Ecto neural progenitor cell (in vitro differentiated cells): ENCODE measurements at places on chromosomes 12 and 14.

GRCh38 chr12:96861656-96862055 lies 45.4 kb upstream of the NEDD1 start:
- no peak for DNase-seq

DNA sequence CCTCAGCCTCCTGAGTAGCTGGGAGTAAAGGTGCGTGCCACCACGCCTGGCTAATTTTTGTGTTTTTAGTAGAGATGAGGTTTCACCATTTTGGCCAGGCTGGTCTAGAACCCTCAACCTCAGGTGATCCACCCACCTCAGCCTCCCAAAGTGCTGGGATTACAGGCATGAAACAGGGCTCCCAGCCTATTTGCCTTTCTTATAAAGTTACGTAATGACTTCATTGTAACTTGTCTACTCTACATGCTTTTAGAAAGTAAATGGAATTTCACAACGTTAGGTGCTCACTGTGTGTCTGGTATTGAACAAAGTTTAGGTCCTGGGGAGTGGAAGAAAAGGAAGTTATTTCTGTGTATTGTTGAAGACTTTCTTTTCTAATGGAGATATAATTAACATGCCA lies 12.5 kb downstream of the CFAP251 start:
- no peak for DNase-seq

GRCh38 chr12:83889745-83890144 lies 1022.9 kb downstream of the SLC6A15 start:
- no peak for DNase-seq

- no peak for DNase-seq
Measured at GRCh38 chr14:80164991-80165721, 46.1 kb downstream of the DIO2 start.

GRCh38 chr12:15834575-15834974 lies 45.4 kb upstream of the EPS8 start:
- DNase-seq = no peak

DNA sequence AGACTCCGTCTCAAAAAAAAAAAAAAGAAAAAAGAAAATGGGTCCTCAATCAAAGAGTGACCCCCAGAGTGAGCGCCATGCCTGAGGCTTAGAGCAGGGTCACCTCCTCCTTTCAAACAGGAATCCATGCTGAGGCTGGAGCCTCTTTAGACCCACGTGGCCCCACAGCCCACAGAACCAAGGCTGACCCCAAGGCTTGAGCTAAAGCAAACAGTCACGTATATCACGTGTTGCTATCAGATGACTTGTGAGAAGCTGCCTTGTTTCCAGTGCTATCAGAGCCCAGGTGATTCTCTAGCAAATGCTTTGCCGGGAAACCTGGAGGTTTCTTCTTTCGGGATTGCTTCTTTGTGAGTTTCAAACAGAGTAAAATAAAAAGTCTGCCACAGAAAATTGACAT lies 31.7 kb upstream of the DYNC1H1 start:
- DNase-seq = no peak

GRCh38 chr12:52741375-52742195 lies 35.6 kb downstream of the KRT76 start:
- peak; percentile 90 for DNase-seq

DNA sequence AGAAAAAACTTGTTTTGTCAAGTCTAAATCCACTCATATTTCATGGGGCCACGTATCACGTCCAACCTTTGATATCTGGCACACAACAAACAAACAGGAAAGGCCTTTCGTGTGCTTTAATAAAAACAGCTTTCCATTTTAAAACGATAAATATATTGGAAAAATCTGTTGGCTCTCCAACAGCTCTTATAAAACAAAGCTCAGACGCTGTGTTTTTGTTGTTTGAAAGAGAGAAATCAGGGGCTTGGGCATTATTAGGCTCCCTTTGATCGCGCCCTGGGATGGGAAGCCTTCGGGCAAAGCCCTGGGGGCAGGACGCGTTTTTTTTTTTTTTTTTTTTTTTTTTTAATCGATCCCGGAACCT lies 429 bp upstream of the PLEKHA5 start:
- no peak for DNase-seq

GRCh38 chr14:77738559-77739250 lies 22.3 kb downstream of the SNW1 start:
- no peak for DNase-seq

- no peak for DNase-seq
Measured at GRCh38 chr14:61406675-61407074, 85.3 kb downstream of the PRKCH start.

- no peak for DNase-seq
Measured at GRCh38 chr12:111404362-111405148, 1.2 kb upstream of the SH2B3 start.

GRCh38 chr12:87320724-87321123 lies 708.5 kb downstream of the C12orf50 start:
- no peak for DNase-seq

DNA sequence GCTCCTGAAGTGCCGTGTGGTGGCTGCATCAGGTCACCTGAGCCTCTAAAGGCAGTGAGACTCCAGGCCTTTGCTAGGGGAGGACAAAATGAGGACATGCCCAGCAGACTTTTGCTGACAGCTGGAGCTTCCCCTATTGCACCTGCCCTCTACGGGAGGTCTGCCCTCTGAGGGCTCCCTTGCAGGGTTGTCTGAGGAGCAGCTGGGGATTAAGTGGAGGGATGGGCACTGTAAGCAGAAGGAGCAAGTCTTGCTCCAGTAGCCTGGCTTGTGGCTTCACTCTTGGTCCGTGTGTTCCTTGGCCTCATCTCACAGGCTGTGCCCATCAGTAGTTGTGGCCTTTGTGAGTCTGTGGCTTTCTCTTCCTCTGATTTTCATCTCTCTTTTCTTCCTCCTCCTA lies 66.9 kb upstream of the NRXN3 start:
- DNase-seq = no peak

DNA sequence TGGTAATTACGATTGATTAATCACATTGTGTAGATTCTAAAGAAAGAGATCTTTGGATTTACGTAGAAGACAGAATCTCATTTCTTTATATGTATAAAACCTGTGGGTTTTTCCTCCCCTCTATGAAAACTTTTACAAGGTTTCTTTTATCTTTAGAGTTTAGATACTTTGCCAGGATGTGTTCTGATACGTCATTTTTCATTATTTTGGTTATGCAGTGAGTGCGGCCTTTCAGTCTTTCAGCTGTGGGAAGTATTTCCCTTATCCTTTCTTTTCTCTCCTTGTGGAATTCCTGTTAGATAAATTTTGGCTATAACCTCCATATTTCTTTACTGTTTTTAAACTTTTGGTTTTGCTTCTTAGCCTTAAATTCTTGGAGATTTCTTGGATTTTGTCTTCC lies 92.7 kb downstream of the TTLL5 start:
- no peak for DNase-seq

GRCh38 chr12:79121486-79121885 lies 256.9 kb downstream of the SYT1 start:
- no peak for DNase-seq

DNA sequence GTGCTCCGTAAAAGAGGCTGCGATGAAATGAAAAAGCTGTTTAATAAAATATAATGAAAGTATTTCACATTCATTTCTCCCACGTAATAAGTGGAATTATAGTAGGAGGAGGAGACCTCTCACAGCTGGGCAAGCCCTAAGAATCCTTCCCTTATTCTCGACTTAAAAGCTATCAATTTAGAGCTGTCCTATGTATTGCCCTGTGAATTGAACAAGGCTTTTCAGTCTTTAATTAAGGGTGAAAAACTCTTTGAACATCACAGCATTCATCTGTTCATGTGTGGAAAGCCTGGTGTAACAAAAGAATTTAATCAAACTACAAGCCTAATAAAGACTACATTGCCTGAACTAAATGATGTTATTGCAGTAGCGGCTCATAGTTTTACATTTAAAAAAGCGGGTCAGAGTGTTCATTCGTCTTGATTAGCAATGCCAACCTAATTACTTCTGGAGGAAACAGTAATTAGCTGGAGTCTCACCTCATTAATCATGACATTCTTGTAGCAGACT lies 142.0 kb downstream of the ETNK1 start:
- DNase-seq = no peak

DNA sequence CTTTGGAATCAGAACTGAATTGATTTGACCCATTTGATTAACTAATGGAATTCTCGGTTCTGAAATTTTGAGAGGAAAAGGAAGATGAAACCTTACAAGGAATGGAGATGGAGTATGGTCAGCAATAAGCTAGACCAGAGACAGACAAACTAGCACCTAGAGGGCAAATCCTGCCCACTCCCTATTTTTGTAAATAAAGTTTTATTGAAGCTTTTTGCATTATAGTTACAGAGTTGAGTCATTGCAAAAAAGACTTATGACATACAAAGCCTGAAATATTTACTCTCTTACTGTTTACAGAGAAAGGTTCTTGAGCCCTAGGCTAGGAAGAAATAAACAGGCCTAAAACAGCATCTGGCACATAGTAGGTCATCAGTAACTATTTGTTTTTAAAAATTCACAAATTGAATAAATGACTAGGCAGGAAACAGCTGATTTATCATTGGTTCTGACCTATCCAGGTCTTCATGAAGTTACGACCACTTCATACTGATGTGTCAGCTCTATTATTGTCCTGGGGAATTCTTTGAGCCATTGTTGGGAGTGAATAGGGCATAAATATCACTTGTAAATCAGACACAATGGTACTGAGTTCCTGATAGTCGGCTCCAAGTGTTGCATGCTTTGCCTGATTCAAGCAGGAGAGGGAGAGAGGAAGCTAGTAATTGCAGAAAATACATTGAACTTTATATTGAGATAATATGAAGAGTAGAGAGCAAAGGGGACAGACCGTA lies 14.6 kb upstream of the STAB2 start:
- DNase-seq = no peak

DNA sequence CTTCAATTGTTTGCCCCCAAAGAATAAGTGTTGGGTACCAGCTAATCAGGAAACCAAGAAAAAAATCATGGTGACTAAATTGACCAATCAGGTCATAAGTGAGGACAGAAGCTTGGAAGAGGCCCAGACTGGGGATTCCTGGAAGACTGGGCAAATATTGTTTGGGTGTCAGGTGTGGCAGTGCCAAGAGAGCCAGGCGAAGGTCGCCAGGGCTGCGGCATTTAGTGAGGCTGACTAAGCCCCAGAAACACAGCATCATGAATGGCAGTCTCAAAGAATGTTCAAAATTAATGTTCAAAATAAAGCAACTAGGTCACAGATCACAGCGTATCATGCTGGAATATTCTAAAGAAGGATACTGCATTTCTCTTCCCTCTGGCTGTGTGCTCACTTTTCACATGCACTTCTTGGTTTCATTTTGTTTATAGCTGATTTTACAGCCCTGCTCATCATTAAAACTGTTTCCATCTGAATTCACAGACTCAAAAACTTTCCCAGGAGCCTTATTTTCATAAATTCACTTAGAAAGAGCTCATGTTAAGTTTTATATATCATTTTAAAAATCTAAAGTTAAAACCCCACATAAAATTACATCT lies 85.3 kb upstream of the OVCH1 start:
- no peak for DNase-seq

GRCh38 chr14:70713511-70713916 lies 71.8 kb downstream of the TTC9 start:
- no peak for DNase-seq

DNA sequence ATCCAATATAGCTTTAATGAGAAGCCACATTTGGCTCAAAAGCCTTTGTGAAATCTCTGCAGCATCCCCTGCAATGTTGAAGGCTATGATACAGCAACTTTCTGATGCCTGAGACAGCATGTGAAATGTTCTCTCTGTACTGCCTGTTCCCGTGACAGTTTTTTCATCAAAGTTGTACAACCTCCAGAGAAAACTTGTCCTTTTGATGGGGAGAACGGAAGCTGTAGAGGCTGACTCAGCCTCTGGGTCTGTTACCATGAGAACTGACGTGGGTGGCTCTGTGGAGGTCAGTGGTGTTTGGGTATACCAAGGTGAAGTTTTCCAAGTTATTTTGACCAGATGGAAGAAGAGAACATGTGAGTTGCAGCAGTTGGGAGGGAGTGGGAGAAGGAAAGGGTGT lies 17.0 kb downstream of the SLC4A8 start:
- DNase-seq = no peak

- no peak for DNase-seq
Measured at GRCh38 chr12:103273645-103274044, 222.1 kb downstream of the C12orf42 start.

DNA sequence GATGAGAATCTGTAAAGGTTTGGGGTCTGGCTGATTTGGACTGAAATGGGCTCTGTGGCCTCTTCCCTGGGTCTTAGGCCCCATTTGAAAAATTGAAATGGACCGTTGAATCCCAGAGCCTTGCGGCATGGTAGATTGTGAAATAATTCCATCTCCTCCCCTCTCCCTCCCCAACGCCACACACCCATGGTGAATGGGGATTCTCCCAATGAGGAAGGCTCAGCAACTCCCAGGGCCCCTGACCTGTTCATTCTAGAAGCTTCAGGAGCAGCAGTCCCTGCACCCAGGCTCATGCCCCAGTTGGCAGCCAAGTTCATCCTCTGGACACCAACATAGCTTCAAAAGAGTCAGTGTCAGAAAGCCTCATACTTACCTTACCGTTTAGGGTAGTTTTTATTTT lies 217.4 kb downstream of the ZFP36L1 start:
- DNase-seq = no peak

- DNase-seq = peak; percentile 93
Measured at GRCh38 chr12:132593938-132594358, 16.4 kb downstream of the LRCOL1 start.

GRCh38 chr12:50764286-50765094 lies 589 bp downstream of the ATF1 start:
- DNase-seq = no peak

DNA sequence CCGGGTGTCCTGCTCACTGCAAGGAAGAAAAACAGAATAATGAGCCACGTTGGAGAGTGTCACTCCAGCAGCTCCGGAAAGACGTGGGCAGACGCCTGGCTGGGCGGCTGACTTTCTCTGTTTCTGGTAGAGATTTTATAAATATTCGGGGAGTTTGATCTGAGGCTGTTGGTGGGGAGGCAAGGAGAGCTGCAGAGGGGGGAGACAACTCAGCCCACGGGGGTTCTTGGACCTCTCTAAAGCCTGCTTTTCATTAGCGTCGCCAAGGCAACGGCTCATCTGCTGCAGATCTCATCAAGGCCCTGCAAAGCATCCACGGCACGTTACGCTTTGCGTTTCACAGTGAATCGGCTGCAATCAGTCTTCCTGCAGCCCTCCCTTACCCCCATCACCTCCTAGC lies 207.2 kb downstream of the ZFP36L1 start:
- no peak for DNase-seq

- DNase-seq = no peak
Measured at GRCh38 chr14:92507174-92507768, 6.3 kb upstream of the RIN3 start.

GRCh38 chr12:29676676-29677075 lies 107.1 kb downstream of the TMTC1 start:
- no peak for DNase-seq

- no peak for DNase-seq
Measured at GRCh38 chr12:88026196-88026595, 3.0 kb downstream of the C12orf50 start.

- DNase-seq = no peak
Measured at GRCh38 chr12:31517994-31518393, 72.9 kb downstream of the DENND5B start.

GRCh38 chr12:22687361-22688076 lies 62.5 kb downstream of the ETNK1 start:
- no peak for DNase-seq
